HCT116 (cell line): ENCODE measurements at places on chromosomes 3 and 15.

- DNase-seq: no peak
Observed at GRCh38 chr3:27939940-27940339, 217.8 kb upstream of the EOMES start.

- DNase-seq: no peak
Observed at GRCh38 chr15:72783004-72783639, 436 bp downstream of the ADPGK start.

DNA sequence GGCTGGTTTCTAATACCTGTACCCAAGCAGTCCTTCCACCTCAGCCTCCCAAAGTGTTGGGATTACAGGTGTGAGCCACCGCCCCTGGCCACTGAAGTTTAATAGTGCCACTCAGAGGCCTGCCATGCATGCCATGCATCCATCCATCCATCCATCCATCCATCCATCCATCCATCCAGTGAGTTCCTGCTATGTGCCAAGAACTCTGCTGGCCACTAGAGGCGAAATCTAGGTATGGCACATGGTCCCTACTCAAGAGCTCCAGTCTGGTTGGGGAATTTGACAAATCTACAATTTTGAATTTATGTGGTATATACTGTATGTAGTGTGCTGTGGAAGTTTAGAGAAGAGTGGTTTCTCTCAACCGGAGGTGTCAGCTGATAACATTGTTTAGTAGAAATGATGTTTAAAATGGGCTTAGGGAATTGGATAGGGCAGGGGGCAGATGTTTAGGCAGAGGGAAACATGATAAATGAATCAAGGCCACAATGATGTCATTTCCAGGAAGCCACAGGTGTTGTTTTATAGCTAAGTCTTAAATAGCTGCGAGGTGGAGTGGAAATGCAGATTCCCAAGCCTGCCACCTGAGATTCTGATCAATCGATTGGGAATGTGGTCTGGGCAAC, 384.4 kb upstream of the C2CD4B start:
- peak; percentile 29 for DNase-seq

- no peak for DNase-seq
Observed at GRCh38 chr3:134110963-134111362, 81.2 kb upstream of the SLCO2A1 start.

DNA sequence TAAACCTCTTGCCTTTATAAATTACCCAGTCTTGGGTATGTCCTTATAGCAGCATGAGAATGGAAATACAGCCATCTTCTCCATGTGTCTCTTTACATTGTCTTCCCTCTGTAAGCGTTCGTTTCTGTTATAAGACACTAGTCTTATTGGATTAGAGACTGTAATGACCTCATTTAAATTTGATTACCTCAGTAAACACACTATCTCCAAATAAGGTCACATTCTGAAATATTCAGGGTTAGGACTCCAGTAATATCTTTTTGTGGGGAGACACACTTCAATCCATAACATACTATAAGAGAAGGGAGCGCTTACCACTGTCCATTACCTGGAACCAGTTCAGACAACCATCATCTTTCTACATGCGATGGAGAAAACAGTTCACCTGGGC, 34.3 kb upstream of the CD47 start:
- DNase-seq: no peak

DNA sequence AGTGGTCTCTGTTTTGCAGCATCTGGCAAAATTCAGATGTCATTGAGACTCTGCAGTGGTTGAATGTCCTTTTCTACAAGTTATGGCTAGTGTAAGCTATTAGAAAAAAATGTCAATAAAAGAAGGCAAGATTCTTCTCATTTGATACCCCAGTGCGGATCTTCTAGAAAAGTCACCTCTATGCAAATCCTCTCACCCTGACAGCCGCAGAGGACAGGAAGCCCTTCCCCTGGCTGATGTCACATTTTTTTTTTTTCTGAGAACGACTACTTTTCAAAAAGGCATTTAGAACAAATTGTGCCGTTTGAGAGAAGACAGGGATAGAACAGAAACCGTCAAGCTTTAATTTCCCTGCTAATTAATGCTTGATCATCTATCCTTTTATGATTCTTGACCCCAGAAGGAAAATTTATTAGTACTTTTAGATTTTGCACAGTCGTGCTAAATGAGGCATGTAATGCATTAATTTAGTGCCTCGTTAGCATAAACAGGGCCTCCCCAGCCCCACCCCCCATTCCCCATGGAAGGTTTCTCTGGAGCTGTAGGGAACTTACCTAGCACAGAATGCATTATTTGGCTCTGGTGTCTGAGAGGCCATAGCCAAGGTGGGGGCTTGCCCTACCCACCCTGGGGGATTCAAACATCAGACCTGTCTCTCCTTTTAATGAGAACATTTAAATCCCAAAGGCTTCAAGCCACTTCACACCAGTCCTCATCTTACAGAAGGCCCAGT, 183.8 kb downstream of the OPA1 start:
- no peak for DNase-seq

DNA sequence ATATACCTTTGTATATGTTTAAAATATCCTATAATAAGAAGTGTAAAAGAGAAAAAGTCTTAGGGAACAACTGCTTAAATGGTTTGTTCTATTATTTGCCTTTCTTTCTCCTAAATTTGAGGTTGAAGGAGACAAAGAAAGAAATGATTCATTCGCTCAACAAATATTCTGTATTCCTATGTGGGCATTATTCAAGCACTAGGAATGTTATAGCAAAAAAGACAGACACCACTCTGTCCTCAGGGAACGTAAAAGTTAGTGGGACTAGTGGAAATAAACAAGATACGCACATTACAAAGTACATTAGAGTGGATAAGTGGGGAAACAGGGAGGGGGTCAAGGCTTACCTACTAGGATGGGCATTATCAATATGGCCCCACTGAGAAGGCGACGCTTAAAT, 332.2 kb downstream of the LPP start:
- no peak for DNase-seq

- no peak for DNase-seq
Observed at GRCh38 chr15:98760112-98760826, 111.9 kb downstream of the IGF1R start.

DNA sequence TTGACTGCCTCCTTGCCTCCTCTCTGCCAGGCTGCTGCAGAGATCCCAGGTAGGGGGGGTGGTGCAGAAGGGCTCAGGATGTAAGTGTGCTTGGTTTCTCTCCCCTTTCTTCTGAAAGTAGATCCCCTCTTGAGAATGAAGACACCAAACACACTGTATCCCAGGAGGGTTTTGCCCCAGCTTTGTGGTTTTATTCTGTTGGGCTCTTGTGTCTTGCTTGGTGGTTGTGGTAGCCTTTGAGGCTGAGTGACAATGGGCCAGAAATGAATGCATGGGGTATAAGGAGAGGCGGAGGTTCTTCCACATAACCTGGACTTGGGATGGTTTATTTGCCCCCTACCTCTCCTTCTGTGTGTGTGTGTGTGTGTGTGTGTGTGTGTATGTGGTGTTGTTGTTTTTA, 5.7 kb downstream of the PDIA5 start:
- DNase-seq: no peak

- no peak for DNase-seq
Observed at GRCh38 chr15:93703092-93703739, 528.1 kb upstream of the MCTP2 start.

GRCh38 chr3:62065985-62066693, 307.2 kb downstream of the FEZF2 start:
- DNase-seq: no peak

- DNase-seq: no peak
Observed at GRCh38 chr3:176566757-176567156, 630.5 kb downstream of the TBL1XR1 start.
